ENCODE measurements at places on chromosomes 7 and 10. TPM values are rescaled to one million over a fixed set of nuclear protein-coding genes. Genes with fewer than 3 reads are reported as not detected.

The CDNF gene
- 4.1 TPM for polyA plus RNA-seq

The SPDYE6 gene
- not detected for polyA plus RNA-seq

The ZP3 gene
- polyA plus RNA-seq, result 1.3 TPM

The VPS37D gene
- polyA plus RNA-seq, result 2.4 TPM

The GRM3 gene
- not detected for polyA plus RNA-seq

The MLXIPL gene
- 3.1 TPM for polyA plus RNA-seq

The JCAD gene
- 1.7 TPM for polyA plus RNA-seq

All from stomach (tissue), 19 donors.